ENCODE measurements at places on chromosomes 13 and 19.

DNA sequence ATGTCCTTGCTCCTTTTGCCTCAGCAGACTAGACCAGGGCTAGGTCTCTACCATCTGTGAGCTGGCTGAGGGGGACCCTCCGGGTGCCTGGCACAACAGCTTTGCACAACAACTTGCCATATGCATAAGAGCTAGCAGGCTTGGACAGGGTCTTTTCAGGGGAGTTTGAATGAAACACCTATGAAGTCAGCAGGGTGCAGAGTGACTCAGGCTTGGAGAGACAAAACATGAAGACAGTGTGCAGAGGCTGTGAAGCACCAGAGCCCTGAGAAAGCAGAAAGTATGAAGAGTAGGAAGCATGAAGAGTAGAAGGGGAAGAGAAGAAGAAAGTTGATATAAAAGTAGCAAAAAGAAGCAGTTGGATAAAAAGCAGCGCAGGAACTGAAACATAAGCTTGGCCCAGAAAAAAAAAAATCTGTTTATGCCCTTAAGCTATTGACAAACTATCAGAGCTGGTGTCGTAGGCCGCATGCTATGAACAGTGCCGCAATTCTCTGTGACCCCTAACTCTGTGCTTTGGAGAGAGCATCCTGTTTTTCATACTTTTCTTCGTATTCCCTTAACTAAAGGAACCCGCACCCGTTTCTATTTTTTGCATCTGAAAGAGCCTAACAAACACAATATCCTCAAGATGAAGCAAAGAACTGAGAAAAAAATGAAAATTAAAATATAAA, 52.7 kb upstream of the FAM216B start:
- DNase-seq: no peak

- no peak for DNase-seq
Observed at GRCh38 chr13:91406619-91407018, 8.2 kb downstream of the GPC5 start.

- no peak for DNase-seq
Observed at GRCh38 chr19:16061943-16062342, 14.4 kb upstream of the TPM4 start.

DNA sequence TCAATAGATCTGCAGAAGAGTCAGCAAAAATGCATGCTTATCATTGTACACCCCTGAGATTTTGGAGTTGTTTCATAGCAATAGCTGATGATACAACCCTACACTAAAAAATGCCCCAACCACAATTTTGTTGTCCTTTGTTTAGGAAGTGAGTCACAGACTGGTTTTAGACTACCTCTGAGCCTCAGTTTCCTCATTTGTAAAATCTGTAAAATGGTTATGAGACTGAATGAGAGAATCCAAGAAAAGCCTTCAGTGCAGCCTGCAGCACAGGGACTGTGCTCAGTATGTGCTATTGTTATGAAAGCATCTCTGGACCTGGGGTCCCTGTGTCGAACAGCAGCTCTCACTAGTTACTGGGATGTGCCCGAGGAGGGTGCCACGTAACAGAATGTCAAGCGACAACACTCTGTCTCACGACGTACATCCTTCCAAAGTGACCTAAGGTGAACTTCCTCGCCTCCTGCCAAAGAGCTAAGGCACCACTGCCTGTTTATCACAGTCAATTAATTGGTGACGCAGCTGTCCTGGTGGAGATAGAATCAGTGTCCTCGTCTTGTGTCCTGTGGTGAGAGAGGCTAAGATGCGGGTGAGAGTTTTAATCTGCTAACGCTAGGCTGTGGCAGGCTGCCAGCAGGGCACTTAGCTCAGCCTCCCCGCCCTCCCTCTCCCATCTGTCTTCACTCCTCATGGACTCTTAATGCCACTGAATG, 18.1 kb downstream of the DHRS12 start:
- no peak for DNase-seq

DNA sequence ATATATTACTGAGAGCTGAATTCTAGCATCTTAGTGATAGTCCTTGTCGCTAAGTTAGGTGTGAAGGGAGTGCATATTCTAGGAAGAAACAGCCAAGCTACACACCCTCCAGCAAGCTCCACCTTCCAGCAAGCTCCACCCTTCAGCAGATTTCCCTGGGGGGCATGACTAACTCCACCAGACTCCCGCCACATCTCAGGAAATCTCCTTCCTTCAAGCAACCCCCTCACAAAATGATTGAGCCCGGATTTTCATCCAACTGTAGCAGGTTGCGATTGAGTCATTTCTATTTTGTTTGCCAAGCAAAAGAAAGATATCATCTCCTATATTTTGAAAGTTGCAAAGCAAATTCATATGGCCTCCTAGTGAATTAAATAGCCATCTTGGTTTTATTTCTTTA, 162.1 kb upstream of the TMTC4 start:
- DNase-seq: no peak

DNA sequence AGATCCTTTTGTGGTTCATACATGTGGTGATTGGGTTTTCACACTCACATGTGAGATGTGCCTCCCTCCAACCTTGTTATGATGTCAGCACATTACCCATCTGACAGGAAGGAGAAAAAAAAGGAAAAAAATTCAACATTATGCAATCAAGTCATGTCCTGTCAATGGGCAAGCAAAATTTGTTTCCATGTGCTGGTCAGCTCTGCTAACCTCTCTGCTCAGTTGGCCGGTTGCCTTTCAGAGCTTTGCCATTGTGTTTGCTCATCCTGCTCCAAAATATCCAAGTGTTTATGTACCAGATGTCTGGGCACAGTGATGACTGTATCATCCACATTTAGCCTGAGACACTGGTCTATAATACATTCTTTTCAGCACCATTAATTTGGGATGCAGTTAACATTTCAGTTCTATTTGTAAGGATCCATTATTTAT, 27.0 kb upstream of the METTL21C start:
- DNase-seq: no peak

- DNase-seq: no peak
Observed at GRCh38 chr19:41808663-41809566, 12.5 kb downstream of the CEACAM3 start.

DNA sequence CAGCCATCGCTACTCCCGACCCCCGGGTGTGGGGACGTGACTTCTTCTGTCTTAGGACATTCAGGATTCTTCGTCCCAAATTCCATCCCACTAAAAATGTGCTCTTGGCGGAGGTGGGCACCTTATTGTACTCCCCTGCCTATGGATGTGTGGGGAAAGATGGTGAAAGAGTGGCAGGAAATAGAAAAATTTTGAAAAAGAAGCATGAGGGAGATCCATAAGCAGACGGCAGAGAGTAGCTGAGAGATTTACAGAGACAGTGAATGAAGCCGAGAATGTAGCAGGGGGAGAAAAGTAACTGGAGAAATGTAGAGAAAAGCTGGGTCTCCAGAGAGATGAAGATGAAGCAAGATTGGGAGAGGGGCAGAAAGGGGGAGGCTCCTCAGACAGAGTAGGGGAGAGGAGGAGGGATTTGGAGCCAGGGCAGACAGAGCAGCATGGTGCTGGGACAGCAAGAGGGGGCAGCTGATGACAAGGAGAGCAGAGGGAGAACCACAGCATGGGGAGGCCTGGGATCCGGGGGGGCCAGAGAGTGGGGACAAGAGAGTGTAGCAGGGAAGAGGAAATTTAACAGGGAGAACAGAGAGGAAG, 843 bp downstream of the ZNF610 start:
- no peak for DNase-seq

GRCh38 chr13:61142506-61142905, 273.1 kb downstream of the PCDH20 start:
- DNase-seq: no peak

GRCh38 chr19:16381756-16382401, 57.3 kb downstream of the KLF2 start:
- no peak for DNase-seq

DNA sequence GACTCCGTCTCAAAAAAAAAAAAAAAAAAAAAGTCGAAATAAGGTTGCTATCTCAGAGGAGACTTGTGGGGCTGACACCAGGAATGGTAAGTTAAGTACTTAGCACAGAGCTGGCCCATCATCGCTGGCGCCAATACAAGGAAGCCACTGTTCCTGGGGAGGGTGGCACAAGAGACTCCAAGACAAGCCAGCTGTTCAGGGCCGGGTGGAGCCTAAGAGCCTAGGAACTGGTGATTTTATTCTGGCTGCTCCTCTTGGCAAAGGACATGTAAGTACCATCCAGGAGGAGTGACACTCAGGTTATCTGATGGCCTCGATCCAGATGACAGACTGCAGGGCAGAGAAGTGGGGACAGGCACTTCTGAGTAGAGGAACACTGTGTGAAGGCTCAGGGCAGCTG, 3.8 kb downstream of the ELOF1 start:
- DNase-seq: no peak

DNA sequence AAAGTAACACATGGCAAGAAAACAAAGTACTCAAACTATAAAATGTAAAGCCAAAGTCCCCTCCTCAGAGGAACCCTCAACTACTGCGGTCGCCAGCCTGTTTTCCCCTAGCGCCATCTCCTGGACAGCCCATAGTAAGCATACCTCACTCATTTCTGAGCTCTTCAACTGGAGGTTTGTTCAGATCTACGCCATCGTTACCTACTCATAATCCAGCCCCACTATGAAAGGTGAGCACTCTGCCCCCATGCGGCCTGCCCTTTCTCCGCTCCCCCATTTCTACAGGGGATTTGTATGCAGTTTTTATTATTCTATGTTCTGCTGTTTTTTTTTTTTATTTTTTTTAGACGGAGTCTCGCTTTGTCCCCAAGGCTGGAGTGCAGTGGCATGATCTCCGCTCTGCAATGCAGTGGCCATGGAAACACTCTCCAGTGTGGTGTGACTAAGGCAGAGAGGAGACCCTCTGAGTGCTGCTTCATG, 26.2 kb downstream of the OPA3 start:
- peak; percentile 37 for DNase-seq

- DNase-seq: peak; percentile 20
Observed at GRCh38 chr19:51501594-51502263, at the start of gene SIGLEC12. Gene SIGLEC12, minus strand, starts transcription at chr19:51501800. Its CDS starts 67 bp downstream, at chr19:51501733.

Measured in stimulated activated CD8-positive, alpha-beta memory T cell treated with anti-CD3 and anti-CD28 coated beads, Interleukin-15, amount 100 ng/mL, for 48 hours (primary cell).